ENCODE measurements at places on chromosomes 7 and 10. TPM values are rescaled to one million over a fixed set of nuclear protein-coding genes. Genes with fewer than 3 reads are reported as not detected.
A peak's percentile ranks its signal among the peaks of the same experiment; 100 is the strongest.

The HSPA12A gene
- total RNA-seq, result 0.74 TPM

The TMEM273 gene
- 88.0 TPM for total RNA-seq

The AKR1D1 gene
- total RNA-seq, result not detected

The CYP26C1 gene
- total RNA-seq, result not detected

The PLAC9 gene
- not detected for total RNA-seq

The PLEKHS1 gene
- total RNA-seq, result not detected

The SH2D4B gene
- total RNA-seq, result 0.34 TPM

The DNAH11 gene
- not detected for total RNA-seq

The NME8 gene
- not detected for total RNA-seq

The CREB5 gene
- total RNA-seq, result 1.2 TPM

The GARIN1A gene
- total RNA-seq, result 2.6 TPM

The CTAGE8 gene
- not detected for total RNA-seq

The COBL gene
- not detected for total RNA-seq

The HABP2 gene
- total RNA-seq, result not detected

DNA sequence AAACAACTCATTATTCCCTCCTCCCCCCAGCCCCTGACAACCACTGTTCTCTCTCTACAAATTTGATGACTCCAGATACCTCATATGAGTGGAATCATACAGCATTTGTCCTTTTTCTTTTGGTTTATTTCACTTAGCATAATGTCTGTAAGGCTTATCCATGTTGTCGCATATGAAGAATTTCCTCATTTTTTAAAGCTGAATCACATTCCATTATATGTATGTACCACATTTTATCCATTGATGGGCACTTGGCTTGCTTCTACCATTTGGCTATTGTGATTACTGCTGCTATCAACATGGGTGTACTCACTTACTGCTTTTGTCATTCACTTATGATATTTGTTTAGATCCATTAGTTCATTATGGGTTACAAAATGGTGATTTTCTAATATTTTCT lies 112.8 kb downstream of the BUB3 start:
- DNase-seq, result no peak

- DNase-seq, result no peak
Measured at GRCh38 chr10:48506147-48506917, 98.5 kb downstream of the ARHGAP22 start.

- no peak for DNase-seq
Measured at GRCh38 chr7:151240942-151241754, 7.3 kb downstream of the SMARCD3 start.

DNA sequence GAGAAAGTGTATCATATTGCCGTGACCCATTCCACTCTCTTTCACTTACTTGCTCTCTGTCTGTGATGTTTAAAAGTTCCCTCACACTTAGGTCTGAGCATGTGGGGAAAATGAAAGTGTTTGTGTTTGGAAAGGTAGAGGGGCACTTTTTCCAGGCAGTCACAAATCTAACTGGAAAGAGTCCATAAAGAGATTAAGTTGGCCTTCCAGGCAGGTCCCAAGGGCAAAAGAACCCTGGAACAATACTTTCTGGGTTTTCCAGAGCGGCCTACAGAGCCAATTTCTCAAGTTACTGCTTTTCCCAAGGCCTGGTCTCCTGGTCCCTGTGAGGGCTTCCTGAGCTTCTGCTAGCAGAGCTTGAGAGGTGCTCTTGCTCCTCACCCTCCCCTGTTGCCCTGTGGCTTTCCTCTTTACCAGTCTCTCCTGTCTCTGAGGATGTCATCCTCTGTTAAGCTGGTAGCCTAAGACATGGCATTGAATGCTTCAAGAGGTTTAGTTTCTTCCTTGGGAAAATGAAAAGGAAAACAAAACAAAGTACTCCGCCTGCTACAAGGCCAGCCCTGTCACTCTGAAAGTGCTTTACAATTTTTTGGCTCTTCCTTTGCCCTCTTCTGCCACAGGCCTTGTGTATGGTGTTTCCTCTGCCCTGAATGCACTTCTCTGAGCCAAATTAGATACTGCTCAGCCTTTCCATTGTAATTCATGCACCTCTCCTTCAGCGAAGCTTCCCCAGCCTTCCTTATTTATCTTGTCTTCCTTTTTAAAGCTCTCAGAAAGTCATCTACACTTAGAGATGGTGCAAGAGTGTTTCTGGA lies 20.1 kb downstream of the TES start:
- DNase-seq, result no peak

DNA sequence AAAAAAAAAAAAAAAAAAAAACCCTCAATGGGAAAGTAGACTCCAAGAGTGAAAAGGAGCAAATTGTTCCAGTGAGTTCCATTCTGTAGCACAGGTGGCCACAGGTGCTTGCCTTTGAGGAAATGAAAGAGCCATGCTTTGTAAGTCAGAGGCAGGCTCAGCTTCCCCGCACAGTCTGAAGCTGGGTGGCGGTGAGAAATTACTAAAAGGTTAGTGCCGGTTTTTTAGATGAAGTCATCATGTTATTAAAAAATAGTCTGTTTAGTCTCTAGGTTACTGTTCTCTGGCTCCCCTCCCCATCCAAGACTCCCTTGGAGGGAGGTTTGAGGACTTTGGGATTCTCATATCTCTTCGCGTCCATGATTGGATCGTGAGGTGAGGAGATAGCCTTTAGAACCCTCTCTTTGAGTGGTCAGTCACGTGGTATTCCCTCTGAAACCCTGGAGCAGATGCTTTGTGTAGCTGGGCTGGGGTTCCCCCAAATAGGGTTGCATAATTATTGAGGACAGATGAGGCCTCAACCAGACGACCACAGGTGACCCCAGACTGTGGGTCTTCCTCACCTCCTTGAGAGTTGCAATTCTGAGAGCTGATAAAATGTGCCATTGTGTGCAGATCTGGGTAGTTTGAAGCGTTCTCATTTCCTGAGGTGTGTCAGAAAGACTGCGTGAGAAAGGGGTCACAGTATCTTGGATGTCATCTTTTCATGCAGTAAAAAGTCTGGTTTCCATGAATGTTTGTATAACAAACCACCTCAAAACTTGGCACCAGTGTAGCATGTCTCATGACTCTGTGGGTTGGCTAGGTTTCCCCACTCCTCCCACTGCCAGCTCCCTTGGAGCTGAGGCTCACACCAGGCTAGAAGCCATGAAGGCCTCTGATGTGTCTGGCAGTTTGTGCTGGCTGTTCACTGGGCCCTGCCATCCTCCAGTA lies 27.1 kb downstream of the OGDH start:
- DNase-seq, result peak; percentile 71

- no peak for DNase-seq
Measured at GRCh38 chr10:30550967-30551815, 78.4 kb downstream of the LYZL2 start.

GRCh38 chr10:76179806-76180205 lies 748.4 kb downstream of the LRMDA start:
- DNase-seq, result no peak

DNA sequence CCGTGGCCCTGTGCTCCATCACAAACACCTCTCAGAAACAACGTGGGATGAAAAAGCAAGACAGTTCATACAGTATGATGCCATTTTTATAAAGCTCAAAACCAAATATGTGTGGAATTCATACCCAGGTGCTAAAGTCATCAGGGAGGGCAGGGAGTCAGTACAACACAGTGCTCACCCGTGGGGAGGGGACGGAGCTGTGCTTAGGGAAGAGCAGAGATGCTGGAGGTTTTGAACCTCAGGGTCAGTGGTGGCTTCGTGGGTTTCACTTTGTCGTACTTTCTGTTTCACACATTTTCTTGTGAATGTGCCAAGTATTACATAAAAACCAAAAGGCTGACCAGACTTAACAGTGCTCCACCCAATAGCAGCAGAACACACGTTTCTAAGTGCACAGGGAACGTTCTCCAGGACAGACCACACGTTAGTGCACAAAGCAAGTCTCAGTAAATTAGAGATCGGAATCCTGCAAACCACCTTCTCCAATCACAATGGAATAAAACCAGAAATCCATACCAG lies 21.2 kb downstream of the ZMIZ2 start:
- DNase-seq, result peak; percentile 17

DNA sequence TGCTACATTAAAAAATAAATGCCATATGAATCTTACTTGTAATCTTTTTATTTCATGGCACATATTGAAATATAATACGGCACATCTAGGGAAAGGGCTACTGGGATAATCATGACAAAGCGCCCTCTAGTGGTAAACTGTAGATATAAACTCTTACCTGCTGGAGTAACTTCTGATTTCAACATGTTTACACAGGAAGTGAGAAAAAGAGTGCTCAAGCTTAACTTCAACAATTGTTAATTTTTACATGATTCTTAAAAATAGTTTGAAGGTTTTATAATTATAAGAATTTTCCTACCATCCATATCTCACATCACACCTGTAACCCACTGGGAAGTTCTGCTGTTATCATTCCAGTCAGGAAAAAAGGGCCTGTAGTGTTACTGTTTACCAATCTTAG lies 2.0 kb upstream of the HEPACAM2 start:
- DNase-seq, result peak; percentile 7

DNA sequence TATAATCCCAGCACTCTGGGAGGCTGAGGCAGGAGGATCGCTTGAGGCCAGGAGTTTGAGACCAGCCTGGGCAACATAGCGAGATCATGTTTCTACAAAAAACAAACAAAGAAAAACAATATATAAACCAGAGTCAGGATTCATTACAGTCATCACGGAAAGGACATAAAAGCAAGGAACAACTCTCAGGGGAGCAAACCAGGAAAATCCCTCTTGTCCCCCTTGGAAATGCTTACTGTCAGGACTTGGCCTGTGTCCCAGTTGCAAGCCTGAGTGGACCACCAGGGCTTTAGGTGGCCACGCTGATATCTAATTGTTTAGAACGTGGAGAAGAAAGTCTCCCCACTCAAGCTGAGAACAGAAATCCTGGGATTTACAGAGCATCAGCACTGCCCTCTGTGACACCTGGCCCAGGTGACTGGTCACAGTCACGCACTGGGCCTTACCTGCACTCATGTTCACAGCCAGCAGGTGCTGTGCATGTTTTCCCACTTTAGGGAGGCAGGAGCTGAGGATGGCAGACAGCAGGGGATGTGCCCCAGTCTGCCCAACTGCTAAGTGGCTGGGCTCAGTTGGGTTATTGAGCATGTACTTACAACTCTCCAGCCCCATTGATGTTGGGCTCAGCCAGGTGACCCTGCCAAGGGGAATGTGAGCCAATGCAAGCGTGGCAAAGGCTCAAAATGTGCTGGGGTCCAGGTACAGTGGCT lies 60.9 kb downstream of the TMEM130 start:
- no peak for DNase-seq

DNA sequence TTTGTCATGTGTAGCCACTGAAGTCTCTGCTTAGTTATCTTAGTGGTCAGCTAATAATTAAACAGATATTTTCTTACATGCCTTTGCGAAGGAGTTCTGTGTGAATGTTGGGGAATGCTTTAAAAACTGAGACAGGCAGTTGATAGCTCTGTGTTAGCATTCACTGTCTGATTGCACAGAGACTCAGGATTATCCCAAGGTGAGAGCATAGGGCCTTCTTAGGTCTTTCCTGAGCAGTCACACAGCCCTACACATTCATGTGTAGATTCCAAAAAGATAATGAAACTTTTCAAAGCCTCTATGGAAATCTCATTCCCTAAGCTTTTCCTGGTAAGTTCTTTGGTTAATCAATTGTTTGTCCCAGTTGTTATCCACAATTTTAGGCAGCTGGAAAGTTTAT lies 67.7 kb downstream of the CASD1 start:
- no peak for DNase-seq

DNA sequence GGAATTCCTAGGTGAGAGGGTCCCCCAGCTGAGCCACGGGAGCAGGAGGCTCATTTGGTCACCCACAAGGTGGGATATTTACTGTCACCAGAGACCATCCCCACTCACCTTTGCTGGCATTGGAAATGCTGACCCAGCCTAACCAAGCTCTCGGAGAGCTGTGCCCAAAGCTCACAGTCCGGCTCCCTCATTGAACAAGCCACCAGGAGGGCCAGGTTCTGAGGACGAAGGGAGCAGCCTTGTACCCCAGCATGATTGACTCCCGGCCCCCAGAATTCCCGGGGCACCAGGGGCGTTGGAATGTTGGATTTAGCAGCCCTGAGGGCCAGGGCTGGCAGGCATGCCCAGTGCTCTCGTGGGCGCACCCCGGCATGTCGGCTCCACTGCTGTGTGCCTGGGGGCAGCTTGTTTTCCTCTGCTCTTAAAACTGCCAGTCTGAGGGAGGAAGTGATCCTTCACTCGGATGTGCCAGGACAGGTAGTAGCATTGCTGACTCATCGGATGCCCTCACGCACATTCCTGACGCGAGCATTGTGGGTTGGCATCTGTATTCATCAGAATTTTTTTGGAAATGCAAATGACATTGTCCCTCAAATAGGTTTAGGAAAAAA lies 23.3 kb downstream of the CLIP2 start:
- peak; percentile 5 for DNase-seq

GRCh38 chr7:43363035-43363791 lies 219.7 kb upstream of the STK17A start:
- DNase-seq, result no peak

DNA sequence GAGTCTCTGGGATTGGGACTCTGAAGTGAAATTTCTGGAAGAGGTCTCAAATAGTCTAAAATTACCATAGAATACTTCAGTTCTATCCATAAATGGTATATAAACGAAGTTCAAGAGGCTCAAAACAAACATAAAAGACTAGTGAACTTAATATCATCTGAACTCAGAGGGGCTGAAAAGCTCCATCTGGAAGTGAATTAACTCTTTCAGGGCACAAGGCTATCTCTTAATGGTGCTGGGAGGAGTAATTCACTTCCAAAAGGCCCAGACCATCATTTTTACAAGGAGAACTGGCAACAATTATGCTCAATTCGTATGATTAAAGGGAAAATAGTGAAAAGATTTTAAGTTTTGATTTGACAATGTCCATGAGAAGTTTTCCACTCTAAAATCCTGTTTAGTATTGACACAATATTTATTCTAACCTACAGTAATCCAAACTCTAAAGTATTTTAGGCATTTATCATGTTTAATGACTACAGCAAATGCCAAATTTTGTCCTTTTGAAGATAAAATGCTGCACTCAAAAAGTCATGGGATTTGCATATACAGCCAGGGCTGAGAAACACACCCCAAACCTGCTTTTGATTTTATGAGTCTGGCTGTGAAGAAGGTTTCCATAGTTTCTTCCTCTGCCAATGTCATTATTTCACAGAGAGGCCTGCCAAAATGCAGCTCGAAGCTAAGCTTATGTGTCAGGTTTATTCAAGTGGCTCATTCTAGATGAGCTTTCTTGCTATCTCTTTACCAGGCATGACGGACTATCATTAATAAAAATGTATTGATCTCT lies 143.9 kb downstream of the HIBADH start:
- no peak for DNase-seq

- no peak for DNase-seq
Measured at GRCh38 chr10:20363684-20364083, 533.4 kb downstream of the NEBL start.

GRCh38 chr10:62632071-62632809 lies 172.3 kb upstream of the ADO start:
- DNase-seq, result peak; percentile 33

- no peak for DNase-seq
Measured at GRCh38 chr7:17105701-17106100, 192.8 kb upstream of the AHR start.
